ENCODE measurements at places on chromosomes 4 and X.

DNA sequence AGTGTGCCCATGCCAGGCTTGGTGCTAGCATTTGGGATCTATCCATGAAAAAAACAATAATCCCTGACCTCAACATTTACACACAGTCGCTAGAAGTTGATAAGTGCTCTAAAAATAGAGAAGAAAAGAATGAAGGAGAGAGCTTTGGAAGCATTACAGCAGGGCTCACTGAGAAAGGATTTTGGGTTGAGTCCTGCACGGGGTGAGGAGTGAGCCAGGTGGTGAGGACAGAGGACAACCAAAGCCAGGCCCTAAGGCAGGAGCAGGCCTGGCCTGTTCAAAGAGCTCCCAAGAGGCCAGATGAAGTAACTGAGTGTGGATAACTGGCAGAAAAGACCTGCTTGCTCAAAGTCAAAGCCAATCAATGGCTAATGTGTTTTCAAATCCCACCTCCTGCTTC is 20.7 kb upstream of the PROM1 start:
- DNase-seq, result no peak

DNA sequence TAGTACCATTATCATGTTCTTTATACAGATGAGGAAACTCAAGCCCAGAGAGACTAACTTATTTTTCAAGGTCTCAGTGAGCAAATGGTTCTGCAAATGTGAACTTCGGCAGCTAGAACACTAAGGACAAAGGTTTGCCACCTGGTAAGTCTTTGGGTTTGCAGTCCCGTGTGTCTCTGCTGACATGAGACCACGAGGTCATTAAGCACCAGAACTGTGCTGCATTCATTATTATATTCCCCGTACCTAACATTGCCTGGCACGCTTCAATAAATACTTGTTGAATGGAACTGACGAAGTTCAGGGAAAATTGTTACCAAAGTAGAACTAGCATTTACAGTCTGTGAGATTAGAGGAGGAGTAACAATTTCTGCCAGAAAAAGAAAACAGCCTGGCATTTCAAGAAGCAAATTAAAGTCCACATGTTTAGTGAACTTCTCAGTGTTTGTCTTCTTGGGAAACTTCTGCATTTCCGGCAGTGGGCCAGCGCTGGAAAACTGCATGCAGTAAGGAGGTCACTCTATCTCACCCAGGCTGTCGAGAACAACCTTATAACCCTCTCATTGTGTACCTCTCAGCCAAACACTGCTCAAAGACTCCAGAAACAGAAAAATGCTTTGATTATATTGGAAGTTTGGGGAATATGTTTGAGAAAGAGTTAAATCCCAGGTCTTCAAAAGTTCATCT is 67.4 kb upstream of the CPEB2 start:
- DNase-seq, result no peak

DNA sequence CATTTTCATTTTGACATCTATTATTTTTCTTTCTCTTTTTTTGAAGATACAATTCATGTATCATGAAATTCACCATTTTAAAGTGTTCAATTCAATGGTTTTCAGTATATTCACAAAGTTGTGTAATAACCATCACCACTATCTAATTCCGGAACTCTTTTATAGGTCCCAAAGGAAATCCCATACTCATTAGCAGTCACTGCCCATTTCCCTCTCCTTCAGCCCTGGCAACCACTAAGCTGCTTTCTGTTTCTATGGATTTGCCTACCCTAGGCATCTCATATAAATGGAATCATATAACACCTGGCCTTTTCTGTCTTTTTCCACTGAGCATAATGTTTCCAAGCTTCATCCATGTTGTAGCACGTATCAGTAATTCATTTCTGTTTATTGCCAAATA is 3.2 kb upstream of the FGF2 start:
- no peak for DNase-seq

- DNase-seq, result peak; percentile 2
Observed at GRCh38 chrX:151974336-151975227, at the start of gene GABRE. TSS of gene GABRE (minus strand) at chrX:151974676. CDS start at chrX:151974625, 51 bp downstream.

- no peak for DNase-seq
Observed at GRCh38 chr4:16608123-16608522, 290.3 kb downstream of the LDB2 start.

GRCh38 chr4:32841217-32841616 is 2121.0 kb downstream of the PCDH7 start:
- no peak for DNase-seq

DNA sequence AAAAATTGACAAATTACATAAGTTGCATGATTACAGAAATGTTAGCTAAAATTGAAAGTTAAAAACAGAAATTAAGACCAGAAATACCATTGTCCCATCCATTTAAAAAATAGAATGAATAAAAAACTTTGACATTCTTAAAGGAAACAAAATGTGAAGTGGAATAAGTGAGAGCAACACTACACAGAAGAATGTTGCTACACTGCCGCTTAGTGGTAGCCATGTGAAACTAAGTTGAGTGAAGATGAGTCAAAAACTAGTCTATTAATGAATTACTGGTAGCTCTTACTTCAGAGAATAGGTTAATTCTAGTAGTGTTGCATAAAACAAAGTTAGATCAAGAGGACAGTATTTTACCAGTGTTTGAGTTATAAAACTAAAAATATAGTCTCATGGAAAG is 571.0 kb upstream of the KLHL4 start:
- no peak for DNase-seq

DNA sequence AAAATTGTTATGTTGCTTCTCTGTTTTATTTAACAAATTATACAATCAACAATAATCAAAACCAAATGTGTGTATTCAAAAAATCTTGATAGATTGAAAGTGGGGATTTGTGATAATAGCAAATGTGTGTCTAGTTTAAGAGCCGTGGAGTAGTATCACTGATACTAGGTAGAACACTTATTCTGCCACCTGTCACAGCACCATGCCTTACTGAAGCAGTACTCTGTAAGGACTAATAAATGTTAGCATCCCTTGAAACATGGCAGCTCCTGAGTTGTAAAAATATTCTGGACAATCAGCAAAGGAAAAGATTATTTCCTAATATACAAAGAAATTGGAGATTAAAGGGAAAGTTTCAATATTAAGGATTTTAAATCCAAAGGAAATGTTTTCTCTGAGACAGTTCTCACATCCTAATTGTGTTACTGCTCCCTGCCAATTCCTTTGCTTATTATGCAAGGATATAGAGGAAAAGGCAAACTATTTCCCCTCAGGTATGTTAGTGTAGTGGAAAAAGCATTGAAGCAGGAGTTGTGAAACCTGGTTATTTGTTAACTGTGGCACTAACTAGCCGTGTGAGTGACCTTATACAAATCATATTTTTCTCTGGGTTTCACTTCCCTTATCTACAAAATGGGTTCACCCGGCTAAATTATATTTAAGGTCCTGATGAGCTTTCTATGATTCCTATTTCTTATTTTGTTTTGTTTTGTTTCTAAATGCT is 303.1 kb downstream of the ARHGAP24 start:
- no peak for DNase-seq

- no peak for DNase-seq
Observed at GRCh38 chrX:136200466-136200865, 50.7 kb downstream of the MAP7D3 start.

- no peak for DNase-seq
Observed at GRCh38 chr4:83268491-83268890, 16.1 kb downstream of the COQ2 start.

DNA sequence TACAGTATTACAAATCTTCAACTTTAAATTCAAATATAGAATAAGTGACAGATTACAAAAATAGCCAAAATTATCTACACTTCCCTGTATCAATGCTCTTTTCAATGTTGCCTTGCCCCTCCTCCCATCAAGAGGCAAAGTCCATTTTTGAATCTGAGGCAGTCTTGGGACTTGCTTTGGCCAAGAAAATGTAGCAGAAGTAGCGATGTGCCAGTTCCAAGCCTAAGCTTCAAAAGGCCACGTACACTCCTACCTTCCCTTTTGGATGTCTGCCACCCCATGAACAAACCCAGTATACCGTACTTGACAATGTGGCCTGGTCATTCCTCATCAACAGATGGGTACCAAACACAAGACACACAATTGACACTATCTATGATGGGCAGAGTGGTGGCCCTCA is 24.1 kb downstream of the SEC24D start:
- DNase-seq, result no peak

Measured in activated naive CD8-positive, alpha-beta T cell treated with anti-CD3 and anti-CD28 coated beads, Interleukin-2, amount 50 U/mL, for 24 hours (primary cell).